Stimulated activated CD4-positive, alpha-beta T cell treated with anti-CD3 and anti-CD28 coated beads, Interleukin-4, amount 100 ng/mL, for 4 hours (primary cell): ENCODE measurements at places on chromosomes 6 and 20.

DNA sequence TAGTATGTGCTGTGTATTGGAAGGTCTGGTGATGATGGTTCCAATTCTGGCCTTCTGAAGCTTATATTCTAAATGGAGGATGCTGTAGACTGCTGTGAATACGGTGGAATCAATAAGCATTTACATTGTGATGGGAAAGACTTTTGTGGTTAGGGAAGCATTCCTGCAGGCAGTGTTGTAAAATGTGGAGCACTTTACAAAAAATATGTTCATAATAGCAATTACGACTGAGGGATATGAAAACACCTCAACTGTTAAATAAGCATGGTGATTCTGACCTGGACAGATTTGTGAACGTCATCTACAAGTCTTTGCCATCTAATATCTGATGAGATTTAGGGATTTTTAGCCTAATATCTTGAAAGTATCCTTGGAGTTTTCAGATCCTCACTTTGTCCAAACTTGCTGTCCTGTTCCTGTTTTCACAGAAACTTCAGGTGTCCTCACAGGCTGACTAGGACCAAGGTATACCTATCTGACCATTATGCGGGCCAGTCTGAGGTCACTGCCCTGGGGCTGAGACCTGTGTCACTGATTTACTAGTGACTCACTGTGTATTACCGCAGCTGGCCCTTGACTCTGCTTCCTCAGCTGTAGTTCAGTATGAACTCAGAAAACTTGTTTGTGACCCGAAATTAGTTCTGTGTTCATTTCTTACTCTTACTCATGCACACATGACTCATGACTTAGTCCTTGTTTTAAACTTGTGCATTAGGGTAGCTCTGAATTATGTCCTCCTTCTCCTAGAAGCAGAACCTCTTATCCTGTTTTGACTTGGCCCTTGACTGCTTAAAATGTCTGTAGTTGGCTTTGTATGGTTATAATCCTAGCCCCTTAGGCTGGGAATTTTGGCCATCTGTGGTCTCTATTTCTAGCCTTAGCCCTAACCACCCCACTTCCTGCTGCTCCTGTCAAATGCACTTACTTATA, 343.0 kb downstream of the CDKAL1 start:
- no peak for DNase-seq

GRCh38 chr6:95117236-95117635, 460.1 kb upstream of the MANEA start:
- no peak for DNase-seq

DNA sequence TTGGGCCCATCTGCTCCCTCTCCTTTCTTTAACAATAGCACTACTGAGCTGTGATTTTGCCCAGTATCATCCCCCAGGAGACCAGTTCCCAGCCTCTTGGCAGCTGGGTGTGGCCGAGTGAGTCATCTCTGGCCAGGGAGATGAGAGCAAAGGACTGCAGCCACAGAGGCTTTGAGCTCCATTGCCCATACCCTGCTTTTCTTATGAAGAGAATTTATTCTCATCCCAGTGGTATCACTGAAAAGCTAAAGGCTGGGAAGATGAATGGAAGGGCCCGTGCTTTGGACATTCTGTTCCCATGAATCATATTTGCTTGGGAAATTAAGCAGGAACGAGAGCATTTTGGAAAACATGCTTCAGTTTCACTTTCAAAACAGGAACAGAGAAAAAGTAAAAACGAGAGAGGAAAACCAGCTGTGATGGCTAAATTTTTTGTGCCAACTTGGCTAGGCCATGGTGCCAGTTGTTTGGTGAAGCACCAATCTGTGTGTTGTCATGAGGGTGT, 14.9 kb downstream of the CST3 start:
- no peak for DNase-seq

DNA sequence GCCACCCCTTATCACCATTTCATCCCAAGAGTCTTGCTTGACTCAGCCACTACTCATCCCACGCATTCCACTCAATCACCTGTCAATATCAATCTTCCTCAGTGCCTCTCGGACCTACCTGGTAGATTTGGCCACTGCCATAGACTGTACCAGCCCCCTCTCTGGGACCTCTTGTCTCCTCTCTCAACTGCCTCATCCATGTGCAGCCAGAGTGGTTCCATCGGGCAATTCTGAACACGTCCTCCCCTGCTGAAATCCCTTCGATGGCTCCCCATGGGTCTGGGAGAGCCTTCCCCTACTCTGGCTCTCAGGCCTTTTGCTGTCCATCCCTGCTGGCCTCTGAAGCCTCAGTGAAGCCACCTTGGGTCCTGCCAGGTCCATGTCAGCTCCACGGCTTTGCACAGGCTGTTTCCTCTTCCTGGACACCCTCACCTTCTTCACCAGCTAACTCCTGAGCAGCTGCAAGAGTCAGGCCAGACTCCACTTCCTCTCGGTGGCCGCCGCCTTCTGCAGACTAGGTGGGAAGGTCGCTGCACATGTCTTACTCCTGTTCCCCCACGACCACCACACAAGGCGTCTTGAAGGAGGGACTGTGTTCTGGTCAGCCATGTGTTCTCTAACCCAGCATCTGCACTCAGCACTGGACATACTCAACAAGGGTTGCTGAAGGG, 120.4 kb downstream of the TOX2 start:
- no peak for DNase-seq

- DNase-seq: no peak
These were observed 43.0 kb downstream of the TPD52L1 start for GRCh38 chr6:125196613-125197012.

DNA sequence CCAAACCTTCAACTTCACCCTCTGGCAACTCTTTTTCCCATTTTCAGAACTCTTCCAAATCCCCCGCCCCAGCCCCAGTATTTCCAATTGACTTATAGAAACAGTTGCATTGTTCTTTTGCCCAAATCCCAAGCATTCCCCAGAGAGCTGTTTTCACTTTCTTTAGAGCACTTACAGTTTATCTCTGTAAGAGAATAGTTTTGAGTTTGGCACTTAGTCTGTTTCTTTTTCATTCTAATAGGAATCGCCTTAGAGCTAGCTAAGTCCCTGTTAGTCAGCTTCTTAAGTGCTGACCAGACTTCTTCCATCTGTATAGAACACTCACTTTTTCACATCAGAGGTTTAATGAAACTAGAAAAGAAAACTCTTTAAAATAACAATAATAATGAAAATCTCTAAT, 374.2 kb upstream of the FLRT3 start:
- DNase-seq: no peak

- no peak for DNase-seq
These were observed 623.3 kb upstream of the MANEA start for GRCh38 chr6:94953867-94954631.
